ENCODE measurements at places on chromosomes 1 and 21.

- DNase-seq: no peak
Measured at GRCh38 chr1:76802094-76802493, 65.2 kb upstream of the ST6GALNAC5 start.

GRCh38 chr1:94946886-94947285 is 20.0 kb upstream of the CNN3 start:
- DNase-seq: no peak

DNA sequence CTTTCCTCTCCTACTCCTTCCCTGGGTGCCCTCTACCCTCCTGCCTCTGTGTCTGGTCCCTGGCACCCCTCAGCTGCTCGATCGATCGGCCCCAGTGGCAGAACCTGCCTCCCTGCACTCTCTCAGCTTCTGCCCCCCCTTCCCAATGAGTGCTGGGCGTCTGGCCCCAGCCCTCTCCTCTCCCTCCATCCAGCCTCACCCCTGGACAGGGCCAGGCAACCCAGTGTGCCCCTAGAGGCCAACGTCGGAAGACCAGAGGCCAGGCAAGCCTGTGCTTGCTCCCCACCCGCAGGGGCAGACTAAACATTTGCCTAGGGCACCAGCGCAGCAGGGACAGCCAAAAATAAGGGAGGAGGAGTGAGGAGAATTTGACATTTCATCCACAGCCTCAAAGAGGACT is 43.5 kb downstream of the LGR6 start:
- DNase-seq: peak; percentile 75

- no peak for DNase-seq
Measured at GRCh38 chr1:89939693-89940438, 55.0 kb upstream of the ZNF326 start.

GRCh38 chr1:156709757-156710489 is 4.5 kb upstream of the CRABP2 start:
- peak; percentile 39 for DNase-seq

GRCh38 chr1:5649795-5650194 is 342.4 kb downstream of the NPHP4 start:
- DNase-seq: no peak

Measured in HTR-8/SVneo (cell line).